GM12878 (cell line): ENCODE measurements at places on chromosomes 16 and 17. TPM values are rescaled to one million over a fixed set of nuclear protein-coding genes. Genes with fewer than 3 reads are reported as not detected.
A peak's percentile ranks its signal among the peaks of the same experiment; 100 is the strongest.

DNA sequence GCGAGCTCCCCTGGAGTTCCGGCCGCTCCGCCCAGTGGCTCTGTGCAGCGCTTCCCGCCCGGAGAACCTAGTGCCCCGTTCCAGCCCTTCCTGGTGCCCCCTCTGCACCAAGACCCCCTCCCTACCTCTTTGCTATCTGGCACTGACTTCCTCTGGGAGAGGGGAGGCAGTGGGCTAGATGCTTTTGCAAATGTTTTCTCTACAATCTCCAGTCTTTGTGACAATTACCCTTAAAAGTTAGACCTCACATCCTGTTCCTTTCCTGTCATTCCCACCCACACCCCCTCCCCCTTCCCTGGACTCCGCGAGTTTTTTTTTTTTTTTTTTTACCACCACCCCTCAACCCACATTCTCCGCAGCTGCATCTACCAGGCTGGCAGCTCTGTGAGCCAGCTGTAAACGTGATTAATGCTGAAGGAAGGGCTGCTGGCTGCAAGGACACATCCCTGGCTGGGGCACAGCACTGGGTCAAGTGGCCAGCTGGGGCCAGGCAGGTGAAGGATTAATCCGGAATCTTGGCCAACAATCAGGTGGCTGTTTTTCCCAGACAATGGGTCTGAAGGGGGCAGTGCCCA lies 101.5 kb downstream of the MGAT5B start:
- DNase-seq: no peak

GRCh38 chr16:75121949-75122568 lies 5.5 kb upstream of the LDHD start:
- no peak for DNase-seq

GRCh38 chr16:5875416-5875815 lies 777.8 kb upstream of the EEF2KMT start:
- no peak for DNase-seq

- peak; percentile 11 for DNase-seq
These were observed 38.9 kb downstream of the TRIM37 start for GRCh38 chr17:59067756-59068155.

PGAP6 gene
- 4.3 and 5.6 TPM in 2 replicates for polyA plus RNA-seq

MT1X gene
- polyA plus RNA-seq: 57.0 and 59.9 TPM in 2 replicates
